Fibroblast of skin of left quadriceps (primary cell): ENCODE measurements at places on chromosomes 5 and 9.

GRCh38 chr9:105497704-105498103, 49.9 kb downstream of the FSD1L start:
- no peak for DNase-seq

DNA sequence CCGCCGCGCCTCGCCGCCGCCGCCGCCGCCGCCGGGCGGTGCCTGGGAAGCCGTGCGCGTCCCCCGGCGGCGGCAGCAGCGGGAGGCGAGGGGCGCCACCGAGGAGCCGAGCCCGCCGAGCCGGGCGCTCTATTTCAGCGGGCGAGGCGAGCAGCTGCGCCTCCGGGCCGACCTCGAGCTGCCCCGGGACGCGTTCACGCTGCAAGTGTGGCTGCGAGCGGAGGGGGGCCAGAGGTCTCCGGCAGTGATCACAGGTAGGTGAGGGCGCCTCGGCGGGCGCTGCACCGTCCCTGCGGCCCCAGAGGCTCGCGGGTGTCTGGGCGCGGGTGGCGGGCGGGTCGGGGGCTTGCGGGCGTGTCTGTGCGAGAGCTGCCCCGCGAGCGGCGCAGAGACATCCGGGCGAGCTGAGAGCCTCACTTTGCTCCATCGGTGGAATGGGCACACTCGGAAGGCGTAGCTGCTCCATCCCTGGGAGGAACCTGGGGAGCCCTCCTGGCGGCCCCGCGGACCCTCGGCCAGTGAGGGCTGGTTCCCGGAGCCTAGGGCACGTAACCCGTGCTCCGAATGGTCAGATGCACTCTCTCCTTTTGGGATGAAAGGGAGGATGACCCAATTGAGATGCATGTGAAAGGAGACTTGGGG, 864 bp downstream of the PAPPA start:
- no peak for DNase-seq

GRCh38 chr5:57552033-57552432, 69.4 kb upstream of the ACTBL2 start:
- no peak for DNase-seq

GRCh38 chr5:8333977-8334376, 465.0 kb downstream of the MTRR start:
- DNase-seq, result no peak

DNA sequence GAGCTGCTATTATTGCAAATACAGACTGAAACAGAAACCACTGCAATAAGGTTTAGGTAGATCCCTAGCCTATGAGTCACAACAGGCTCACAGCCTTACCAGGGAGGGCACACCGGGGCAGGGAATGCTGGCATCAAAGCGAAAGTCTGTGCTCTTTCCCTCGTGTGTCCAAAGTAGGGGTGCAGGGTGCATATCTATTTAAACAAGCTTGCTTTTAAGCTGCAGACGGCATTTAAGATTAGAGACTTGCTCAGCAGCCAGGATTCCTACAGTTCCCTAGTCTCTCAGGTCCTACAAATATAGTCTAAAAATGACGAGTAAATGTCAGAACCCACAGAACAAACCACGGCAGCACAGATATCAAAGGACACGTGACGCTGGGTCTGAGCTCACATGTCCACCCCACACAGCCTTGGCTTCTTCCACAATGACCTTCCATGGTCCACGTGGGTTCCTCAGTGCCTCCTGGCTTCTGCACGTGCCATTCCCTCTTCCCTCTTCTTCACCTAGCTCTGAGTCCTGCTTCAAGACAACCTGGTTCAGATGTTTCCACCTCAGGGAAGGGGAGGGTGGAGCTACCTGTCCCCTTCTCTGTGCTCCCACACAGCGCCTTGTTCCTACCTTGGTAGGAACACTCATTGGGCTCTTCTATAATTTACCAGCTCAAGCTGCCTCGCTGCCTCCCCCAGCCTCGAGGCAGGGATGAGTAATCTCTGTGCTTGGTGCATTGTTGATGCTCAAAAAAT, 193.2 kb downstream of the MAPKAP1 start:
- DNase-seq, result no peak

- no peak for DNase-seq
Measured at GRCh38 chr5:141883184-141883891, 5.1 kb upstream of the PCDH1 start.

GRCh38 chr9:126240835-126241234, 85.8 kb upstream of the MVB12B start:
- DNase-seq, result no peak

DNA sequence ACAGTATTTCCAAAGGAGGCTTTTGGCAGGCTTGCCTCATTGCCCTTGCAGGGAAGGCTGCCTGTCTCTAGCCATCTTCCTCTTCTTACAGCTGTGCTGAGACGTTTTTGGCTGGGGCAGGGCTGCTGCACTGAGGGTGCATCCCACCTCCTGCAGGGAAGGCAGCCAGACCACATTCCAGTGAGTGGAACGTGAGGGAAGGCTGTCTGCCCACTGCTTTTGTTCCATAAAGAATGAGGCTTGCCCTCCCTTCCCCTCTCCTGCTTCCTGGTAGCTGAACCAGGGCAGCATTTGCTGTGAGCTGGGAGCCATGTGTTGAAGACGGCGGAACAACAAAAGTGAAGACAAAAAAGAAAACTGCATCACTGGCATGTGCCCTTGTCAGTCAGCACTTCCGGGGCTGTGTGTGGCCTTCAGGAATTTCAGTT, 16.8 kb downstream of the MGAT1 start:
- peak; percentile 76 for DNase-seq
